Mesendoderm (in vitro differentiated cells): ENCODE measurements at places on chromosomes 1 and 21.

GRCh38 chr1:26530895-26531598 lies 1.5 kb downstream of the RPS6KA1 start:
- peak; percentile 96 for DNase-seq

GRCh38 chr1:44673675-44674112 lies 587 bp downstream of the TMEM53 start:
- DNase-seq: no peak

- DNase-seq: no peak
Observed at GRCh38 chr1:7100479-7100878, 315.2 kb downstream of the CAMTA1 start.

DNA sequence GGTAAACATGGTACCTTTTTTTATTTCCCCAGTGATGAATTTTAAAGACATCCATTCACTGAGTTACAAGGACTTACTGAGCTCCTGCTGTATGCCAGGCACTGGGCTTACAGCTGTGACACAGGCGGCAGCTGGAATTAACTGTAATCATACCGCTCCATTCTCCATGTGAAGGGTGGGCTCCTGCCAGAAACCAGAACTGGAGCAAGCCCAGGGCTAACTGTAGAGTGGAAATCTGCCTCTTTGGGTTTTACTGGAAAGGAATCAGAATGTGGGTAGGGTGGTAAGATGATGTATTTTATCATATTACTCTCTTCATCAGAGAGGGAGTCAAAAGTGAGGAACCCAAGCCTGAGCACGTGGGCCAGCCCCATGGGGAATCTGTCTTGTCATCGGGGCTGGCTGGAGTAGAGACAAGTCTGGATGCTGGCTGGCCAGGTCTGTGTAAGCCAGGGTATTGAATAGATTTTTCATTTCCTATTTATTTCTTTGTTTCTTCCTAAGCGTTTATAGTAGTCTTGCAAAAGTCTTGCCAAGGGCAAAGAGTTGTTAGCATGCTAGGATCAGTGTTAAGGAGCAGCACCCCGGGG lies 21.5 kb downstream of the FGGY start:
- no peak for DNase-seq

- DNase-seq: peak; percentile 88
Observed at GRCh38 chr1:56376188-56376984, 203.0 kb downstream of the PLPP3 start.

GRCh38 chr1:117928881-117929342 lies 509 bp downstream of the GDAP2 start:
- DNase-seq: peak; percentile 83

GRCh38 chr1:38589036-38589435 lies 270.5 kb downstream of the RRAGC start:
- DNase-seq: no peak

DNA sequence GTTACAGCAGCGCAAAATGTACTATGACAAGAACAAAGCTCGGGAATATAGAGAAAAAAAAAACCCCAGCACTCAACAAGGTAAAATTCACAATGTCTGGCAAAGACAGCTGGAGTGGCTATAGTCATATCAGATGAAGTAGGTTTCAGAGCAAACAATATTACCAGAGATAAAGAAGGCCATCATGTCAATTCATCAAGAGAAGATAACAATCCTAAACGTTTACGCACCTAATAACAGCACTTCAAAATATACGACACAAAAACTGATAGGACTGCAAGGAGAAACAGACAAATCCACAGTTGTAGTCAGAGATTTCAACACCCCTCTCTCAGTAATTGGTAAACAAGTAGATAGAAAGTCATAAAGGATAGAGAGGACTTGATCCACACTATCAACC lies 455.2 kb downstream of the PTPRU start:
- DNase-seq: no peak

DNA sequence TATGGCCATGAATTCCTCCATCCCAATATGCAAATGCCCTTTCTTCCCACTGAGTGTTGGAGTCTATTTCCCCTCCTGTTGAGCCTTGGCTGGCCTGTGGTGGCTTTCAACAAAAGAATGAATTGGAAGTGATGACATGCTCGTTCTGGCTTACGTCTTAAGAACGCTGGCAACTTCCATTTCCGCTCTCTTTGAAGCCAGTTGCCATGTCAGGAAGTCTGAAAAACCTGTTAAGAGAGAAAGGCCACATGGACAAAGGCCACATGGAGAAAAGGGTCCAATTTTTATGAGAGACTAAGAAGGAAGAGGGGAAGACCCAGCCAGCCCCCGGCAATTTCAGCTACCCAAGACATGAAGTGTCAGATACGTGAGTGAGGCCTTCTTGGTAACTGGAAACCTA lies 45.6 kb upstream of the GADD45A start:
- no peak for DNase-seq

DNA sequence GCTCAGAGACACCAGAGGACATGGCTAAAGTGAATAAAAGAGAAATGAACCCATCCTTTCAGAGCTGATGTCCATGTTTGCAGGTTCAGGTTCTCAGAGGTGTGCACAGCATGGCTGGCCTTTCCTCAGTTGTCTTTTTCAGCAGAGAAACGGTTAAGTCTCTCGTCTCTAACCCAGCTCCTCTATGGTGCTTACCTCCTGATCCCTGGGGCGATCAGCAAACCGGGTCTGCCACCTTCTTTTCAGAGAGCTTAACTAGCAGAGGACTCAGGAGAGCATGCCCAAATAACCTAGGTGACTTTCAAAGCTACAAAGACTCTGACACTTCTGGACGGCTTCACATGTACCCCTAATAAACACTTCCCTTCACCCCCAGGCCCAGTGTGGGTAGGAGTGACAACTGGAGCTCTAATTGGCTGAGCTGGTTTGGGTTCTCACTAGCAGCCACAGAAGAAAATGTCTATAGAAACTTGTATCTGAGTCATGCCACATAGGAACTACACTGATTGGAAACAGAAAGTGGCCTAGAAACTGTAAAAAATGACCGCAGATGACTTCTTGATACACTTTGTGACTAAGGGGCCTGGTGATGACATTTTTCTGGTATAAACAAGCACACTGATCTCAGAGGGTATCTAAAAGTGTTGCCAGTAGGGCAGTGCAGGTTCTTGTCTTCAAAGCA lies at the start of gene AIM2:
Gene AIM2 (minus strand): TSS at position 329 of the 682 bp plus-strand sequence. CDS start 3,267 bp downstream, outside the sequence.
- DNase-seq: no peak

GRCh38 chr1:25657121-25657882 lies 40.7 kb downstream of the MAN1C1 start:
- DNase-seq: no peak

- DNase-seq: no peak
Observed at GRCh38 chr1:201123866-201124265, 3.1 kb downstream of the ASCL5 start.

DNA sequence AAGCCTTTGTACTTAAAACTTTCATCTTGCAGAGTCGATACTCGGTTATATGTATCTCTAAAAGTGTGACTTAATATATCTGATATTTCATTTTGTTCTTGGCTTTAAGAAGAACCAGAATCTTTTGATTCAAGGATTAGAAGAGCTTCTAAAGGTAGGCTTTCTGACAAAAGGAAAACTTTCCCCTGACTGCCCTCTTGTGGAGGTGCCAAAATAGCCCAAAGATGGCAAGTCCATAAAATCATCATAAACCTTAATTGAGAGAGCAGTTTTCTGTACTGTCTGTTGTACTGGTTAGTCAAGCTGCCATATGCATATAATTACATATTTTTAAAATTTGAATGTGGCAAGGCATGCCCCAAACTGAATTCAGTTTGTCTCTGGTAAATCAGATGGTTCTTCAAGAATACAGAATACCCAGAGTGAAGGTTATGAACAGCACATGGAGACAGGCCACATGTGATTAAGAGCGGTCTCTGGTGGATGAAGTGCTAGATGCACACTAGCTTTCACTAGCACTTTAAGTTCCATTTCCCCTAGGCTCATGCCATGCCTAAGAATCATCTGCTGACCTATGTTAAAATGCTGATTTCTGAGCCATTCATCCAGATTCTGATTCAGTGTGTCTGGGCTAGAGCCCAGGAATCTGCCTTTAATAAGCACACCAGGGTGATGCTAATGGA lies 27.7 kb upstream of the ELAVL4 start:
- peak; percentile 70 for DNase-seq

- DNase-seq: peak; percentile 12
Observed at GRCh38 chr21:40652436-40652835, 194.5 kb downstream of the DSCAM start.

DNA sequence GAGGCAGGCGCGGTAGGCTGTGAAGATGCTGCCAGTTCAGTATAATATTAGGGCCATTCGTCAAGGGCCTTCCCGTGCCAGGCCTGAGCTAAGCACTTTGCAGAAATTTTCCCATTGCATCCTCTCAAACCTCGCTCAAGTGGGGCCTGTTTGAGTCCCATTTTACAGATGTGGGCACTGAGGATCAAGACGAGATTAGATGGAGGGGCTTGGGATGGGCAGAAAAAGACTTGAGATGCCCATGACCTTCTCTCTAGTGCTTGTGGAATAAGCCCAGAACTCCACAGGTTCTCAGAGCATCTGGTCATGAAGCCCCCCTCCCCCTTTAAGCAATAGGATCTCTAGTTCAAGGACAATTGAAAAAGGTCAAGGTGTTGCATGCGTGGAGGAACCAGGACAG lies 9.9 kb downstream of the EPHA8 start:
- no peak for DNase-seq

- DNase-seq: no peak
Observed at GRCh38 chr1:65141394-65141793, 6.6 kb upstream of the AK4 start.

GRCh38 chr1:115436596-115436995 lies 98.5 kb upstream of the NGF start:
- DNase-seq: no peak

- peak; percentile 32 for DNase-seq
Observed at GRCh38 chr1:195608883-195609282, 999.4 kb downstream of the KCNT2 start.

- DNase-seq: no peak
Observed at GRCh38 chr1:116391185-116391584, 18.1 kb downstream of the ATP1A1 start.

- no peak for DNase-seq
Observed at GRCh38 chr1:80018348-80018747, 1011.8 kb upstream of the ADGRL4 start.

GRCh38 chr21:15355066-15355465 lies 290.3 kb upstream of the NRIP1 start:
- no peak for DNase-seq

GRCh38 chr1:10065344-10065685 lies 32.6 kb downstream of the UBE4B start:
- DNase-seq: peak; percentile 43

- no peak for DNase-seq
Observed at GRCh38 chr1:210223226-210223904, 9.2 kb upstream of the SERTAD4 start.

GRCh38 chr1:113018911-113019310 lies 54.1 kb upstream of the LRIG2 start:
- DNase-seq: no peak

DNA sequence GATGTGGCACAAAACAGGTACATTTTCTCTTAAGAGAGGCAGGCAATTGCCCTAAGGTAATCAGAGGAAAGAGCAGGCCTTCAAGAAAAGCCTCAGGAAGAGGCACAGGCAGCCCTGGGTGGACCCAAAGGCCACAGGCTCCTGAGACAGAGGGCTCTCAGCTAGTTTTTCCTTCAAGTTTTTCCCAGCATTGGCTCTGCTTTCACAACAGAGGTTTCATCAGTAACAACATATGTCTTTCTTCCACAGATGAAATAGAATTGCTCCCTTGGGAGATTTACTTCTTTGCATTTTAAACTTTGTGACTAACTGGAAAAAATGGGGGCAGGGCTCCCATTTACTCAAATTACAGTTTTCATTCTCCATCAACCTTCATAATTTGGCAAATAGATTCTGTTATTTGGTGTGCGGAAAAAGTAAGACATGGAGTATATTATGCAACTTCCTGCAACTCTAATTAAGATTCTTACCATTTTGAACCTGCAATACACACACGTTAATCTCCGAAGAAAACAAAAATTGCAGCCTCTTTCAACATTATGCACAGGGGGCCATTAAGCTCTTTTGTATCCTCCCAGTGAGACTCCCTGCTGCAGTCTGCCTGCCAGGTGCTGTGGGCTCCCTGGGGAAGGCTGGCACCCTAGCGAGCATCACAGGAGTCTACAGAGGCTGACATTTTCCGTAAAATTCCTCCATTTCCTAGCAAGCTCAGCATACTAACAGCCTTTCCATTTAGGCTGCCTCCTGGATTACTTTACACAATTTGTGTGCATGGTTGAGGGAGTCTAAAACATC lies 282.3 kb downstream of the USH2A start:
- DNase-seq: no peak

GRCh38 chr21:35058058-35058457 lies 9.0 kb upstream of the RUNX1 start:
- no peak for DNase-seq

DNA sequence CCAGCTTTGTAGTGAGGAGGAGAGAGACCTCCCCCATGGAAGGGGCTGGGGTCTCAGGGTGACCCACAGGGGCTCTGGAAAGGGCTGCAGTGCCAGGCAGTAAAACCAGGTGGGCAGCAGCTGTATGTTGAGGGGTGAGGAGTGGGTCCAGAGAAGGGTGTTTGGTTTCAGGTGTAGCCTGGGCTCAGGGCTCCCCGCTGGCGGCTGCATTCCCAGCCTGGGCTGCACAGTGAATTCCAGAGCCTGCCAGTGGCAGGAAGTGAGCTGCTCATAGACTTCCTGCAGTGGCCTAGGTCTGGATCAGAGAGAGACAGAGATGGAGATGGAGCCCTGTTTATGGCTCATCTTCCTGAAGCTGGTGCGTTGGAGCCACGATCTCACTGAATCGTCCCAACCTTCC lies 356.4 kb downstream of the PTPRU start:
- DNase-seq: peak; percentile 13

DNA sequence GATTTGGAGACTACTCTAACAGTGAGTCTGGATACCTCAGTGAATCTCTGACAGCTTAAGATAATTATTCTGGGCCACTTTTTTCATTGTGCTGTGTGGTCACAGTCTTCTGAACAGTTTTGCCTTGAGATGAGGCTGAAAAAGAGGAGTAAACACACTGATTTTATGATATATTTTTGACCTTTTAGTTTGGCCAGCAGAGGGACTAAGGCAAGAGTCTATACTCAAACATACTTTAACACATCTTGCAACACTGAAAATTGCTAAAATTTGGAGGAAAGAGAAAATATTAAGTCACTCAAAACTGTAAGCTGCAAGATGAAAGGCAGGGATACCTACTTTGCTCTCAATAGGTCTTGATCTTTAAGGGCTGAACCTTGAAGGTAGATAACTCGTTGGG lies 182.7 kb downstream of the KCNT2 start:
- no peak for DNase-seq

DNA sequence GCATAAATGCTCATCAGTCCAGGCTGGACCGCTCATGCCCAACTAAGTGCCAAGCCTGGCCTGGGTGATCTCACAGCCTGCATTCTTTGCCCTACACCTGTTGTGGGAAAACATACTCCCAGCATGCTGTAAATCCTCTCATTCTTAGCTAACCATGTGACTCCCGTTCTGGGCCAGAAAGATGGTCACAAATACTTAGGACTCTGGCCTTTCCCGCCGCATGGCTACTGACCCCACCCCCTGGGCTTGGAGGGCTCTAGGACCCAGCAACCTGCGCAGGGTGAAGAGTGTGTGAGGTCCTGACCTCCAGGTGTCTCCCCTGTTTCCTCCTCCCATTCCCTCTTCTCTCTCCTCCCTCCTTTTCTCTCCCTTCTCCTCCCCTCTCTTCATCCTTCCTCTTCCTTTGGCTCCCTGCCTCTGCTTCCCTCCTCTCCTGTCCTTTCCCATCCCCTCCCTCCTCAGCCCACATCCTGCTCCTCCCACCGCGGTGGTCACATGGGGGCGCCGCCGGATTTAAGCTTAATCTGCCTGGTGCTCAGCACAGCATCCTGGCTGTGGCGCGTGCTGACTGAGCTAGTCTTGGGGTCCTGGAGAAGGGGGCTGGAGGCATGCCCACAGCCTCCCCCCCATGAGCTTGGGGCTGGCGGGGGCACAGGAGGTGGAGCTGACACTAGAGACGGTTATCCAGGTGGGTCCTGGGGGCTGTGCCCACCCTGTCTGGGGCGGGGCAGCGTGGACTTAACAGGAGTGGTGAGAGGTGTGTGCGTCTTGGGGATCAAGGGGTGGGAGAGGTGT lies at the start of gene CROCC:
Gene CROCC (plus strand): TSS at position 541 of the 795 bp plus-strand sequence. CDS start 88 bp downstream, at position 629.
- DNase-seq: peak; percentile 95
